ENCODE measurements at places on chromosomes 11 and 22.

GRCh38 chr22:41479671-41480396 is 10.9 kb downstream of the ACO2 start:
- peak; percentile 76 for DNase-seq

DNA sequence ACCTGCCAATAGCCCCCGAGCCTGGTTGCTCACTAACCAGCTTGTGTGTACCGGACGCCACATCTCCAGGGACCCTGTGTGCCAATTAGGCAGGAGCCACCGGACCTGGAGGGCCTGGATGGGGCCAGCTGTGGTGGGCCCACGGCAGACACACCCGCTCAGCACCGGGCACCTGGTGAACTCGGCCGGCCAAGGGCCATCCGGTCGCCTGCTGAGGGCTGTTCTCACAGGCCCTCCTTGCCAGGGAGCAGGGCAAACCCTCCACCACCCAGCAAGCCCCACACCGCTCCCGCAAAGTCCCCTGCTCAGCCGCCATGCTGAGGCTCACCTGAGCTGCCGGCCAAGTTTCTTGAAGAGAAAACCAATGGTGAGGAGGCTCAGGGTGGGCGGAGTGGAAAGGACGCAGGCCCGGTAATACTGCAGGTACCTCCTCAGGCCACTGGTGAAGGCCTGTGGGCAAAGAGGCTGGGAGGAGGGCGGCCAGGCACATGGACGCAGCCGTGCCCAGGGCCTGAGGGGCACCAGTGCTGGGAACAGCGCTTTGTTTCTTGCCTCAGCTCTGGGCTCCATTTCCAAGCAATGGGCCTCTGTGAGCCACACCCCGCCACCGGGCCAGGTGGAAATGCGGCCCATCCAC is 17.1 kb downstream of the TUBGCP6 start:
- no peak for DNase-seq

DNA sequence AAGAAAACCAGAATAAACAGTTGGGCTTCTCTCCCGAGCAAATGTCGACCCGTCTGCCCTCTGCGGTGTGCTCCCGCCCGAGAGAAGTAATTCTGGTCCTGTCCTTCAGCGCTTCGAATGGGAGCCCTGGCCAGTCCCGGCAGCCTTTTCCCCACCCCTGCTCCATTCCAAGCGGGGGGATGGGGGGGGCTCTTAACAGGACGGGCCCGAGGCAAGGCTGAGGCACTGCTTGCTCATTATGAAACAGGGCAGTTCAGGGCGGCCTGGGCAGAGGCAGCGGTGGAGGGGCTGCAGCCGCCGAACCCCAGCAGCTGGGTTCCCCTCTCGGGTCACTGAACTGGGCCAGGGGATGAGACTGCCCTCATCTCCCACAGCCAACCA is 9.1 kb downstream of the BACE1-AS start:
- peak; percentile 20 for DNase-seq

GRCh38 chr11:82818409-82819043 is 81.7 kb downstream of the PRCP start:
- DNase-seq = no peak

DNA sequence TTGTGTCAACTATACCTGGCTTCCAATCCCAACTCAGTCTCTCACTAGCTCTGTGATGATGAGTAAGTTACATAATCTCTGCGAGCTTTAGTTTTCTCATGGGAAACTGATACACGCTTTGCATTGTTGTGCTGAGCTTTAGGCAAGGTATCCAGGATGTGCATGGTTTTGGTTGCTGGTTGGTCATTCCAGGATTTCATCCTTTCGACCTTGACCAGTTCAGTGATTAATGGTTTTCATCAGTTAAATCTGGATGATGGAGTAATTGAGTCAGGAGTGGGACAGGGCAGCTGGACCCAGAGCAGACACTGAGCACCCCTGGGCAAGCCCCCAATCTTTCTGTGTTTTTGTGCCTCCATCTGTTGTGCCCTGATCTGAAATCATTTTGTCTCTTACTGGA is 417.3 kb upstream of the CADM1 start:
- no peak for DNase-seq

- DNase-seq = no peak
Observed at GRCh38 chr11:134949121-134950090, 537.4 kb upstream of the B3GAT1 start.

- no peak for DNase-seq
Observed at GRCh38 chr11:9362393-9362863, 22.0 kb upstream of the IPO7 start.

DNA sequence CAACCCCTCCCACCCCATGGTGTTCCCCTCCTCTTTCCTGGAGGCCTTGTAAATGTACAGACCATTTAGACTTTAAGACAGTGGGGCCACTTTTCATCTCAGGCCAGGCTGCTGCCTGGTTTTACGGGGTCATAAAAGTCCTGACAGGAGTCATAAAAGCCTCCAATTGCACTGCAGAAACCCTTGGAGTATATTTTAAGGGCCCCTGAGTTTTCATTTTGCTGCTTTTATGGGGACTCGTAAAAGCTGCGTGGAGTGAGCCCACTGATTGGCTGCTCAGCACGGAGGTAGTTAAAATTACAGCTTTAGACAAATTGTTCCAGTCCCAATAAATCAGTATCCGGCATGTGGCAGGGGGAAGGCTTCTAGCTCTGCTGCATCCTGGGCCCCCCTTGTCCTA is 627.6 kb downstream of the NTM start:
- no peak for DNase-seq

GRCh38 chr11:85540635-85541205 is 86.4 kb downstream of the DLG2 start:
- DNase-seq = no peak

- DNase-seq = no peak
Observed at GRCh38 chr11:93532806-93533205, 10.4 kb downstream of the SMCO4 start.

DNA sequence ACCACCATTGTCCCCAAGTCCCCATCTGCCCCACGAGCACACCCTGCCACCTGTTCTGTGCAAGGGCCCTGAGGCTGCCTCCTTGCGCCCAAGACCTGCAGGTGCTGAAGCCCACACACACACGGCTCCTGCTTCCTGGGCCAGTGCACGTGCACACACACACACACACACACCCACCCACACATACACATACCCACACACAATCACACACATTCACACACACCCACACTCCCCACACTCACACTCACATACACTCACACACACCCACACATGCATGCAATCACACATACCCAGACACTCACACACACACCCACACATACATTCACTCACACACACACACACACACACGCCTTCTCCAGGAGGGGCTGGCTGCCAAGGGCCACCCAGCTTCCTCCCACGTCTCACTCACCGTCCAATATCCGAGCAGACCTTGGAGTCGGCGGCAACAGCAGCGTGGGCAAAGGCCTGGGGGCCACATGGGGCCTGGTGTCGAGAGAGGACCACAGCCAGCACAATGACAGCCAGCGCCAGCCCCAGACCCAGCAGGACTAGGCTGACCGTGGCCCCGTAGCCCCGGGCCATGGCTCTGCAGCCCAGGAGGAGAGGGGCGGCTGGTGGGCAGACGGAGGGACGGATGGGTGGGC is 616 bp downstream of the GGT5 start:
- DNase-seq = no peak

- DNase-seq = no peak
Observed at GRCh38 chr11:94593030-94593429, 25.9 kb downstream of the PIWIL4 start.

DNA sequence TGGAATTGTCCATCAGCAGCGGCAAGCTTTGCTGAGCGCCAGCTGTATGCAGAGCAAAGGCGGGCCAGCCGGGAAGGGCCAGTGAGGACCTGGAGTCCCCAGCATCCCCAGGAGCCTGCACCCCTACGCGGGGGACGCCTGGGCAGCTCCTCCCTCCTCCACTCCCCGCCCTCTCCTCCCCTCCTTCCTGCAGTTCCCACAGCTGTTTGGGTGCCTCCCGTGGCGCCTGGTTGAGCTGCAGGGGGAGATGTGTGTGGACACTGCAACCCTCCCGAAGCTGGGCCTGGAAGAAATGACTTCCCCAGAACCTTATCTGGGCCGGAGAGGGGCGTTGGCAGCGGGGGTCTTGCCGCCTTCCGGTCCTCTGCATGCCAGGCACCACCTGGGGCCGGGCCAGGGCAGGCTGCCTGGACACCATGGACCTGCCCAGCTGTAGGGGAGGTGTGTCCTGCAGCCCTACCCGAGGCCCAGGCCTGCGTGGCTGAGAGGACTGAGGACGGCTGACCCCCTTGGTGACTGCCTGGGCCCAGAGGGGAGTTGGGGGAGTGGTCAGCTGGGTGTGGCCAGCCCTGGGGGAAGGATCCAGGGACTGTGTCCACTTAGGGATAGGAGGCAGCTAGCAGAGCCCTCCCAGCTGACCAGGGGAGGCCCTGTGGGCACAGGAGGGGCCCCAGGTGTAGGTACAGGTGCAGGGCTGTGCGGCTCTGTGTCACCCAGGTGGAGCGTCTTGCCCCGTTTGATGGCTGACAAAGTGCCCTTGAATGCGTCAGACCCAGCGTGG is 16.8 kb upstream of the MUC6 start:
- no peak for DNase-seq

DNA sequence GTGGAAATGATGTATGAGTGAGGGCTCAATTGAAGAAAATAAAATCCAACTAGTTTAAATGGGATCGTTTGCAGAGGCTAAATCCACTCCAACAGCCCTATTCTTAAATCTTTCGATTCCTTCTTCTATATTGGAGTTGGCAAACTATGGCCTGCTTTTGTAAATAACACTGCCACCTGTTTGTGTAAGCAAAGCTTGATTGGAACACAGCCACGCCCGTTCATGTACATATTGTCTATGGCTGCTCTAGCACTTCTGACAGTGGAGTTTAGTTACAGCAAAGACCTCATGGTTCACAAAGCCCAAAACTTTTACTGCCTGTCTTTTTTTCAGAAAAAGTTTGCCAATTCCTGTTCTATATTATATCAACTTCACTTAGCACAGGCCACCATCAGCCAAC is 40.6 kb upstream of the RCN1 start:
- no peak for DNase-seq

DNA sequence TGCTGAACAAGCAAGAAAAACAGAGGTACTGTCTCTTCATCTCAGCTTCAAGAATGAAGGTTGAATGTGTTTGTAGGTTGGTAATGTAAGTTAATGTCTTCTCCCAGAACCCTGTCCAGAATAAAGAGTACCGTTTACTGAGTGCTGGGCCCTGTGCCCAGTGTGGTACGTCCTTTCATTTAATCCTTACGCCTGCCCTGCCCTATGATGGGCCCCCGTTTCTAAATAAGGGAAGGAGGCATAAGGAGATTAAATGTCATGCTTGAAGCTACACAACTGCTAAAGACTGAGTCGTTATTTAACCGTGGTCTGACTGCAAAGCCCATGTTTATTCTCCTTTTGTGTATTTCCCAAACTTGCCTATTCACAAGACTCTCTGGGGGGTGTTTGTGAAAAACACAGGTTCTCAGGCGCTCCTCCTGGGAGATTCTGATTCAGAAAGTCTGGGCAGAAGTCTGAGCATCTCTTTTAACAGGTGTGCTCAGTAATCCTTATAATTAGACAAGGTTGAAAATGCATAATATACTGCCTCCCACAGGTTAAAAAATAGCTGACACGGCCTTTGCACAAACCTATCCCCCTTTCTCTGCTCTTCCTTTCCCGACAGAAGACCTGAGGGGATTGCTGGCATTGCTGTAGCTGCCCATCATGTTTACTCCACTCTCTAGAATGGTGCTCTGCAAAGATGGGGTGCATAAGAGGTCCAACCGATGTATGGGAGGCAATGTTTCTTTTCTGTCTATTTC is 56.3 kb upstream of the ZBTB44 start:
- DNase-seq = no peak

DNA sequence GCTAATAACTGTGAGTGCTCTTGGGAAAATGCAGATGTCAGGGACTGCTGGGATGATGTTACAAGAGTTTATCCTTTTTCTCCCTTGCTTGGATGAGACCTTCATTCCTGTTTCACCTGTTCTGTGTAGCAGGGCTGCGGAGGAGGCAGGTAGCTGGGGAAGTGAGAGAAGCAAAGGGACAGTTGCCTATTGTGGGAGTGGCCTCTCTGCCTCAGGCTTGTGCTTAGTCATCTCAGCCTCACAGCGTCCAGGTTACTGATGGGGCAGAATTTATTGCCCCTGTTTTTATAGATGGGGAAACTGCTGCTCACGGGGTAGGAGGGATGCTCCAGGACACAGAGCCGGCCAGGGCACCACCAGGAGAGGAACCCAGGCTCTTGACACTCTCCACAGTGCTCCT is 1.7 kb downstream of the STX3 start:
- no peak for DNase-seq

- no peak for DNase-seq
Observed at GRCh38 chr11:75236062-75236461, 4.5 kb upstream of the TPBGL start.

GRCh38 chr11:12287374-12288211 is 89.8 kb upstream of the PARVA start:
- DNase-seq = no peak

DNA sequence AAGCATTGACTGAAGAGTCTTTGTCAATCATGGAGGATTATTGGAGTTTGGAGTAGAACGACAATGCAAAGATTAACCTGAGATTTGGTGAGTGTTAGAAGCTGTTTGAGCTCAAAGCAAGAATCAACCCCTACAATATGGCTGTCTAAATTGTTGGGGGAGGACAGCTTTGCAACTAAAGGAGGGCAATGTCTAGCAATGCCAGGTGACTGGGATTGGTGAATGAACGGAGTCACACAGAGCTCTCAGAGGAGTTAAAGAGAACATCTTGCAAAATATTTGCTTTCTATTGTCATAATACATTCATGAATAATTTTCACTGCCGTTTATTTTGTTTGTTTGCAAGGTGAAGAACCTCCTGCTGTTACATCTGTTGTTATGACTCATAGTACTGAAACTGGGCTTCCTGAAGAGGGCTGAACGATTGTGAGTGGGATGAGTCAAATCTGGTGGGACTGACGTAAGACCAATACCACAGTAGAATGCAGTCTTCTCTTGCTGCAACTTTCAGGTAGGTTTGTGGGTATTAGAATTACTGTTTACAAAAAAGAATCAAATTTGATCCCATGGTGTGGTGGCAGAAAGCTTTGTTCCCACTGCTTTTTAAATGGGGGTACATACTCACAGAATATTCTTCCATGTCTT is 281.9 kb downstream of the CADM1 start:
- DNase-seq = no peak

DNA sequence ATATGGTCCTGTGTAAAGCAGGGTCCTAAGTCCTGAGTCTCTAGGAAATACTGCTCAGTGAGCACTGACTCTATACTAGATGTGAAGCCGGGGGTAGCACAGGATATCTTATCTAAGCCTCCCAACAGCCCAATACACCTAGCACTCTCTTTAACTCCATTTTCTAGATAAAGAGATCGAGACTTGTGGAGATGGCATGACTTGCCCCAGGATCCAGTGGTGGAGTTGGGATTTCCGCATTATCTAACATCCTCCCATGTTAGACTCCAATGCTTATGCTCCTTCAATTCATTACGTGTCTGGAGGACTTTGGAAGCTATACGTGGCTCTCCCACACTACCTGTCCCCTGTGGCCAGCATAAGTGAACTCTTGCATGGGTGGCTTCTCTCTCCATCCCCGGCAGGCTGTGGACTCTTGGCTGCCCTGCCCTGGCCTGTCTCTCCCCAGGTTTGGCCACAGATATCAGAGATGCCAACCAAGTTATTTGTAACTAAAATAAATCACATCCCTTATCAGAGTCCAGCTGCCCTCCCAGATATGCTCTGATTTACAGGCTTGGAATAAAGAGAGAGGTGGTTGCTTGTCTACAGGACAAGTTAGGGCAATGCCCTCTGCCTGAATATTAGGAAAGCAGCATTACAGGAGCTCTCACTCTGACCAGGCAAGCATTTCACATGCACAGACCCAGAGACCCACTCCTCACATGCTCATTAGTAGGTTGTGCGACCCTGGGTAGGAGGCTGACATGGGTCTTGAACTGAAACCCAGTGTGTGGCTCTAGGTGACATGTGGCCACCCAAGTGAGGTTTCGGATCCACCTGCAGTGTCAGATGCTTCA is 4.5 kb downstream of the CD44 start:
- DNase-seq = no peak

GRCh38 chr11:114876234-114876633 is 197.9 kb downstream of the NXPE2 start:
- DNase-seq = no peak

All from anterior cingulate cortex (tissue), 58 donors.